ENCODE measurements at places on chromosomes 11 and 22.

DNA sequence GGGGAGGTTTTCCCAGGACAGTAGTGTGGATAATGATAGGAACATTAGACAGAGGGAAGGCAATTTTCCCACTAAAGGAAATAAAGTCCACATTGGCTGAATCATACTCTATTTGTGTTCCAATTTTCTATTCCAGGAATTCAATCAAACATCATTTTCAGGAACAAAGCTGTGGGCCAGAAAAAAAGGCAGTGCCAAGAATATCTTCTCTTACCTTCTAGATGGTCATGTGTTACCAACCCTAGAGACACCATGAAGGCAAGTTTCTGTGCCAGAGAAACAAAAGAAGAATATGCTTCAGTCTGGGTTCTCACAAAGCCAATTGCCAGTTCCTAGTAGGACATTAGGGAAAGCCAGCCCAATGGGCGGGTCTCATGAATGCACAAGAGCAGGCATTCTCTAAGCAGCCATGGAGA, 27.5 kb downstream of the LARGE2 start:
- H3K36me3 ChIP-seq = peaks cover 39% of the 10 kb centered on the region
- H3K4me3 ChIP-seq = no peak overlapping the region

DNA sequence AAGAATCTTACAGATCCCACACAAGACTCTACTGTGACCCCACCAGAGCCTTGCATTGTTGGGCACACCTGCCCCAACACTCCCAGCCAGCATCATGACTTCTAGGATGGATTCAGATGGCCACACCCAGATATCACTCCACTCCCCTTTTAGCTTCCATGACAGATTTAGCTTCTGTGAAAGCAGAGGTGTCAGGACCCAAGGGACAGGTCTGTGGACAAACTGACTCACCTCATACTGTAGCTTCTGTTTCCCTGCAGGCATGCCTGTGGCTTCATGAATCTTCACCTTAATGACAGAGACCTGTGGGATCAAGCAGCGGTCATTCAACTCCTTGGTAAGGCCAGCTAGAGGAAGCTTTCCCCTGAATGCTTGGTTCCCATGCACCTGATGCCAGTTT, 8.5 kb upstream of the TBC1D10A start:
- no peaks in the 10 kb centered on the region for H3K27me3 ChIP-seq
- H3K27ac ChIP-seq = no peak overlapping the region
- no peak for DNase-seq
- peaks cover 83% of the 10 kb centered on the region for H3K36me3 ChIP-seq
- no peak overlapping the region for H3K4me3 ChIP-seq

- no peaks in the 10 kb centered on the region for H3K27me3 ChIP-seq
- no peak for DNase-seq
- H3K4me3 ChIP-seq = no peak overlapping the region
- H3K36me3 ChIP-seq = no peaks in the 10 kb centered on the region
Observed at GRCh38 chr11:70908223-70908622, 344.2 kb downstream of the SHANK2 start.

GRCh38 chr11:117011541-117011898, 86.7 kb downstream of the SIK3 start:
- peaks cover 4% of the 10 kb centered on the region for H3K4me1 ChIP-seq
- no peak overlapping the region for H3K4me3 ChIP-seq
- no peaks in the 10 kb centered on the region for H3K27me3 ChIP-seq
- H3K36me3 ChIP-seq = no peaks in the 10 kb centered on the region
- H3K27ac ChIP-seq = no peak overlapping the region
- no peak for DNase-seq

DNA sequence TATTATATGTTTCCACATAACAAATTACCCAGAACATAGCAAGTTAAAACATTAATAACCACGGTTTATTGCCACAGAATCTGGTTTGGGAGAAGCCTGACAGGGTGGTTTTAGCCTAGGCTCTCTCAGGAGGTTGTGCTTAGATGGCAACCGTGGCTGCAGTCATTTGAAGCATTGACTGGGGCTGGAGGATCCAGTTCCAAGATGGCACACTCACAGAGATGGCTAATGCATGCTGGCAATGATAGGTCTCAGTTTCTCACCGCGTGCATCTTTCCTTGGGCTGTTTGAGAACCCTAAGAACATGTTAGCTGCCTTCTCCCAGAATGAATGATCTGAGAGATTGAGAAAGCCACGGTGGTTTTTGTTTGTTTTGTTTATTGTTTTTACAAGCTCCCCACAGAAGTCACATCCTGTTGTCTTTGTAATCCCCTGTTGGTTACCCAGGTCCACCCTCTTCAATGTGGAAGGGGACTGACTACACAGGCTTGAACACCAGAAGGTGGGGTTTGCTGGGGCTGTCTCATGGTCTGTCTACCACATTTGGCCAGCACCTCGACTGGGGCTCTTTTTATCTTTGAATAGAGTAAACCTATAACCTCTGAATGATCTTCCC, 36.6 kb upstream of the GRAMD1B start:
- no peaks in the 10 kb centered on the region for H3K36me3 ChIP-seq
- H3K4me1 ChIP-seq = peaks cover 11% of the 10 kb centered on the region
- H3K27me3 ChIP-seq = no peaks in the 10 kb centered on the region
- DNase-seq = no peak
- H3K4me3 ChIP-seq = no peak overlapping the region
- H3K27ac ChIP-seq = no peak overlapping the region

- H3K27ac ChIP-seq = no peak overlapping the region
- DNase-seq = peak; percentile 73
- no peaks in the 10 kb centered on the region for H3K36me3 ChIP-seq
- H3K4me3 ChIP-seq = no peak overlapping the region
Observed at GRCh38 chr11:118290923-118291322, 13.6 kb upstream of the CD3E start.

GRCh38 chr11:81920205-81920604, 813.5 kb downstream of the FAM181B start:
- H3K4me3 ChIP-seq = no peak overlapping the region
- no peaks in the 10 kb centered on the region for H3K4me1 ChIP-seq
- H3K36me3 ChIP-seq = no peaks in the 10 kb centered on the region
- H3K27me3 ChIP-seq = no peaks in the 10 kb centered on the region

GRCh38 chr11:124930799-124931198, 5.0 kb downstream of the HEPACAM start:
- H3K36me3 ChIP-seq = no peaks in the 10 kb centered on the region
- H3K4me1 ChIP-seq = no peaks in the 10 kb centered on the region
- peaks cover 3% of the 10 kb centered on the region for H3K27me3 ChIP-seq
- H3K4me3 ChIP-seq = no peak overlapping the region

- DNase-seq = peak; percentile 71
- H3K36me3 ChIP-seq = no peaks in the 10 kb centered on the region
- peaks cover 73% of the 10 kb centered on the region for H3K27me3 ChIP-seq
- no peak overlapping the region for H3K4me3 ChIP-seq
- no peak overlapping the region for H3K27ac ChIP-seq
- no peaks in the 10 kb centered on the region for H3K4me1 ChIP-seq
Observed at GRCh38 chr11:64516226-64516625, 74.8 kb upstream of the SLC22A12 start.

DNA sequence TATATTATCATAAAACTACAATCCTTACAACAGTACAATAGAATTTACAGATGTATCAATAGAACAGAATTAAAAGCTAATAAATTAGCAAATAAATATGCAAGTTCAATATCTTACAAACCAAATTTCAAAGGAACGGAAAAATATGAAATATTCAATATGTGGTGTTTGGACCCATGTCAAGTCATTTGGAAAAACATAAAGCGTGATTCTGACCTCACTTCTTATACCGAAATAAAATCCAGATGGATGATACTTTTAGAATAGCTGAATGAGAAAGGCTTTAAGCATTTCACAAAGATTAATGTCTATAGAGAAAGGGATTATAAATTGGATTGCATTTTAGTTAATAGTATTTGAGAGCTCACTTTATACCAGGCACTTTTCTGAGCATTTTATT, 92.8 kb upstream of the TEAD1 start:
- no peak overlapping the region for H3K27ac ChIP-seq
- DNase-seq = no peak
- no peaks in the 10 kb centered on the region for H3K4me1 ChIP-seq
- no peaks in the 10 kb centered on the region for H3K36me3 ChIP-seq
- H3K27me3 ChIP-seq = peaks cover 12% of the 10 kb centered on the region

DNA sequence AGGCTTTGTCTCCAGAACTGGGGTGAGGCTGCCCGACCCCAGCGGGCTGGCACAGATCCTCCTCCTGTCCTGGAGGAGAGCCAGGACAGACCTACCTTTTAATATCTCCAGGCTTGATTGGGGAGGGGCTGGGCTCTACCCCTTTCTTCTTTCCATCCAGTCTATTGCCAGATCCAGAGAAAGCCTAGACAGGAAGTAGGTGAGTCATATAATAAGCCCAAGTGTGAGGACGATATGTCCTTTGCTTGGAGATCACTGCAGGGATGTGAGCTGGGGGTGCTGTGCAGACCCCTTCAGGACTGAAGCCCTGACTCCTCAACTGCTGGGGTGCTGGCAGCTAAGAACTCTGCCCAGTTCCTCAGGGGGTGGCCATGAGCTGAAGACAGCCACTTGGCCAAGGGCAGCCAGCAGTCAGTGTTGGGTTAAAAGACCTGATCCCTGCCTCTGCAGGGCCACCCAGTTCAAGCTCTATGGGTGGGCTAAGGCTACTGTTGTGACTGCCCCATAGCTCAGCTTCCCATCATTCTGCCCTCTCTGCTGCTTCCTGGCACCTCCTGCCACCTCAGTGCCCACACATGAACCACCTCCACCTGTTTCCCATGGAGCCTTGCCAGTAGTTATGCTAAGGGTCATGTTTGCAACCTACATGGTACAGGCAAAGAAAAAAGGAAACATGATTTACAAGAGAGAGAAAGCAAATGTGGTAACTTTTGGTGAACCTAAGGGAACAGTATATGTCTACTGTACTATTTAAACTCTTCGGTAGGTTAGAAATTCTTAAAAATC, 8.3 kb upstream of the C22orf39 start:
- H3K27ac ChIP-seq = no peak overlapping the region
- no peak overlapping the region for H3K4me3 ChIP-seq
- no peaks in the 10 kb centered on the region for H3K27me3 ChIP-seq
- peaks cover 92% of the 10 kb centered on the region for H3K36me3 ChIP-seq

- no peaks in the 10 kb centered on the region for H3K27me3 ChIP-seq
- DNase-seq = no peak
- no peaks in the 10 kb centered on the region for H3K36me3 ChIP-seq
- no peak overlapping the region for H3K4me3 ChIP-seq
Observed at GRCh38 chr11:66115638-66116301, 45.7 kb downstream of the PACS1 start.

DNA sequence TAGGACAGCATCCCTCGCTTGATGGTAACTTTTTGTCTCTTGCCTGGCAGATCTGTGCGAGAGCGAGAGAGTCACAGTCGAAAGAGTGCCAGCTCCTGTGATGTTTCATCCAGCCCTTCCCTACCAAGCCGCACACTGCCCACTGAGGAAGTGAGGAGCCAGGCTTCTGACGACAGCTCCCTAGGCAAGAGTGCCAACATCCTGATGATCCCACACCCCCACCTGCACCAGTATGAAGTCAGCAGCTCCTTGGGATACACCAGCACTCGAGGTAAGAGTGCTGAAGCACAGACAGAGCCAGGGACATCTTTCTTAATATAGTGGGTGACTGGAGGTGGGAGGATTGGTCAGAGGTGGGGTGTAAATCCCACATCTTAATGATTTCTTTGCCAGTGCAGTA, 61.1 kb downstream of the DEPDC5 start:
- H3K27me3 ChIP-seq = no peaks in the 10 kb centered on the region
- H3K4me3 ChIP-seq = no peak overlapping the region
- H3K36me3 ChIP-seq = peaks cover 68% of the 10 kb centered on the region
- H3K27ac ChIP-seq = no peak overlapping the region
- no peak for DNase-seq

DNA sequence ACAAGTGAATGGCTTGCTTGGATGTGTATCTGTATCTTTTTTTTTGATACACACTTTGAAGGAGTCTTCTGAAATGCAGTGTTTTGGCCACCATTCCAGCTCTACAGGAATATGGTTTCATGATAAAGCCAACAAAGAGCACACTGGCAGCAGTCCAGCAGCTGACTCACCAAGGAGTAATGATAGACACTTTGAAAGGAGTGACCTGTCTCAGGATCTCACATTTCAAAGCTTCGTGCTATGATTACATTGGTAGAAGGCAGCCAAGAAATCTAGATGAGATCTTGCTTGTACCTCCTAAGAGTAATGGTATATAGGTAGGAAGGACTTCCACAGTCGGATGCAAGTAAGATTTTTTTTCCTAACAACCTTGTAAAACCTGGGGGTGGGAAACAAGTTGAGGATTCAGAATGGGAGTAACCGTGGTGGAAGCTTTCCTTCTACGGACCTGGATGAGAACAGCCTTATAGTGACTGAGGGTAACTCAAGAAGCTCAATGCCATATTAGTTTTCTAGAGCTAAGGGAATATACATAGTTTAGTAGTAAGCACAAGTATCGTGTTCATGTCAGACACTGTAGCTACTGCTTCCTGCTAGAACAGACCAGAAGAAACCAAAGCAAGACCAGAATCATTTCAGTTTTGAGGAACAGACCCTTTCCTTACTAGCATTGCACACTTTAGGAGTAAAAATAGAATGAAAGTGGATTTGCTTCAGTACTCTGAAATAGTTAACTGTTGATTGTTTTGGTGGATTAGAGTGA, 25.0 kb downstream of the MTMR3 start:
- H3K4me1 ChIP-seq = peaks cover 4% of the 10 kb centered on the region
- no peaks in the 10 kb centered on the region for H3K36me3 ChIP-seq
- no peak overlapping the region for H3K4me3 ChIP-seq
- no peak for DNase-seq
- H3K27ac ChIP-seq = no peak overlapping the region

DNA sequence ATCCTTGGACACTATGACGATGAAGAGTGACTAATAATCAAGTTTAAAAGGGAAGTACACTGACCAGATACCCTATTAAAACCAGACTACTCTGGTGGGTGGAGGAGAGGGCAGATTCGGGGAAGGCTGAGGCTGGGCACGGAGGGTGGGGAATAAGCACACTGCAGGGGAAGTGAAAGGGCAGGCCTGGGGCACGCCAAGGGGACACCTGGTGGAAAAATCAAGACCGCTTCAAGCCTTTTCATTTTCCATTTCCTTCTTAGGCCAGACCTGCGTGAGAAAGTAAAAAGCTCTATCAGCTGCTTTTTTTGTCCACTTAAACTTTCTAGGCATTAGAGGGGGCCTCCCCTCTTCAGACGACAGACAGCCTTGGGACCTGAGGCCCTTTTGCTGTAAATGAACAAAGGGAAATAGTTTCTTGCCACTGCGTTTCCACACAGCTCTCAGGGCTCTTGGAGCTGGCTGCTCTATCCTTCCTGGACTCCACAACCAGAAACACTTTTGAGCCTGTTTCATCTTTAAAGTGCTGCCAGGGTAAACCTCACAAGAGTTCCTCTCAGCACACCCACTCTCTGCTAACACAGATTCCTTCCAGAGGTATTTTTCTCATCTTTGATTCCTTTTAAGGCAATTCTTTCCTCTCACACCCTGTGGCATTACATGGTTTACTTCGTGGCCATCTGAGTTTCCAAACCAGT, 25.0 kb upstream of the SERPIND1 start:
- no peak for DNase-seq
- no peak overlapping the region for H3K27ac ChIP-seq
- H3K27me3 ChIP-seq = no peaks in the 10 kb centered on the region
- H3K4me1 ChIP-seq = no peaks in the 10 kb centered on the region
- no peak overlapping the region for H3K4me3 ChIP-seq

GRCh38 chr11:66014804-66015453, 3.1 kb downstream of the CST6 start:
- no peaks in the 10 kb centered on the region for H3K36me3 ChIP-seq
- H3K4me3 ChIP-seq = no peak overlapping the region
- no peak for DNase-seq
- H3K27ac ChIP-seq = no peak overlapping the region
- no peaks in the 10 kb centered on the region for H3K27me3 ChIP-seq
